ENCODE measurements at places on chromosomes 5 and 9.

DNA sequence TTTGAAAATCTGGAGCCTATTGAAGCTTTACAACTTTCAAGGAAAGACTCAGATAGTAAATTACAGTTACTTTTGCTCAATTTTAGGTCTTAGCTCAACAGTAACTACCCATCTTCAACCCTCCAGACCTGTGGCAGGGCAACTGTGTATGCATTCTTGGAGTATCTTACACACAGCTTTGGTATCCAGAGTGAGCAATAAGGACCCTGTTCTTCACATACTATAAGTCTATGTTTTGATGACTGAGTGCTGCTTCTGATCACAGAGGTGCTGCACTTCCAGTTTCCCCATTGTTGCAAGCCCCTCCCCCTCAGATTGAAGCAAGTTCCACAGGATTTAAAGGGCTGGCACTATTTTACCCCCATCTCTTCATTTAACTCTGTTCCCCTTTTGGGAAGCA lies 737.4 kb upstream of the GRAMD2B start:
- no peak for DNase-seq

- no peak for DNase-seq
Observed at GRCh38 chr5:41722359-41722950, 147.8 kb downstream of the OXCT1 start.

DNA sequence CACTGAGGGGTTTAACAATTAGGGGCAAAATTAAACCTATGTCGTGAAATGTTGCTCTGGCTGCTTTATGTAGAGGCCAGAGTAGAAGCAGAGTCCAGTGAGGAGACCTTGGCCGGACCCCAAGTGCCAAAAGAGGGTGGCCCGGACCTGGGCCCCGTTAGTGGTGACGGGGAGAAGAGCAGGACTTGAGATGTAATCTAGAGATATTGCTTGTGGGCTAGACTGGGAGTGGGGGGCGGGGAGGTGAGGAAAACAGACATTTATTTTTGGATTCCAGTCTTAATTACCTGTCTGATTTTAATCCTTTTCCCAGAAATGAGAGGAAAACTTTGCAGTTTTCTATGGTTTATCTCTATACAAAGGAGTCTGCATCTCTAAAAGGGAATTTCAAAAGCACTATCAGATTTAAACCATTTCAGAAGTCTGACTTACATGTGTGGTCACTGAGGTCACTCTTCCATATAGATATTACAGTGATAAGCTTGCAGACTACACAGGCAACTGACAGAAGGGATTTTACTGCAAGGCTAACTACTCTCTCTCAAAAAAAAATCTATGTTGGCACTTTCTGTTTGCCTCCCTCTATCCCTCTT lies 108.1 kb downstream of the MED27 start:
- DNase-seq, result no peak

GRCh38 chr5:142798099-142798770 lies 28.1 kb downstream of the ARHGAP26 start:
- DNase-seq, result peak; percentile 15

GRCh38 chr5:64347309-64347708 lies 158.5 kb upstream of the RGS7BP start:
- DNase-seq, result no peak

GRCh38 chr5:1765141-1765879 lies 34.3 kb downstream of the MRPL36 start:
- no peak for DNase-seq

GRCh38 chr5:14744296-14745187 lies 80.0 kb downstream of the OTULIN start:
- no peak for DNase-seq

GRCh38 chr9:124218438-124218982 lies 39.2 kb upstream of the NEK6 start:
- DNase-seq, result peak; percentile 67

- DNase-seq, result no peak
Observed at GRCh38 chr5:39928709-39929108, 503.9 kb upstream of the DAB2 start.

DNA sequence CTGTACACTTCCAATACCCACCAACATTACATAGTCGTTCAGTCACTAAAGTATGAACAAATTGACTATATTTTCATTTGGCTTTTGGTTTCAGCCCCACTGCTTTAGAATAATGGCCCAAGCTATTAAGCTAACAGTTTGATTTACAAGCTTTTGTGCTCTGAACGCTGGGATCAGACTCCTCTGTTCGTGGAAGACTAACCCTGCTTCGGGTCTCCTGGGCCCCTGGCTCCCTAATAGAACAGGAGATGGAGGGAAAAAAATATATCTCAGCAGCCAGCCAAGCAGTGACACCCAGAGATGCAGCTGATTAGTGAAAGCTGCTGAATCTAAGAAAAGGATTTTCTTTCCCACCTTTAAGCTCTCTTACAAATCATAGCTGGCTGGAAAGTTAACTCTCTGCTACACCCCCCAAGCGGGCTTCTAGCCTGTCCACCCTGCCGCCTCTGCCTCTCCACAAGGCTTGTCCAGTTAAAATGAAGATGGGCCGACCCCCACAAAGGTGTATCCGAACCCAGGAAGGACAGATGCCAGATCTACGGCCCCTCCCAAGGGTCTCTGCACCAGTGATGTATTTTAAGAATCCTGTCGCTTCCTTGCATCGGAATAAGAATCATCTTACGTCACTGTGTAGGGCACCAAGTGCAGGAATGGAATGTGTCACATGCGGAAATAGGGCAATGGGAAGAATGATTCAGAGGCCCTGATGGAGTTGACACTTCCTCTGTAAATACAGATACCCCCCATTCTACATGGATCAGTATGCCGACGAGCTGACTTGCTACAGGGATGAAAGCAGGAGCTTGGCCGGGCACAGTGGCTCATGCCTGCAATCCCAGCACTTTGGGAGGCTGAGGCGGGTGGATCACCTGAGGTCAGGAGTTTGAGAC lies 33.4 kb upstream of the BARHL1 start:
- no peak for DNase-seq

GRCh38 chr9:32581512-32582143 lies 8.7 kb upstream of the NDUFB6 start:
- DNase-seq, result peak; percentile 26

GRCh38 chr5:108148715-108149139 lies 233.2 kb downstream of the FBXL17 start:
- DNase-seq, result no peak

- DNase-seq, result no peak
Observed at GRCh38 chr5:150556859-150557508, 49.1 kb downstream of the NDST1 start.

DNA sequence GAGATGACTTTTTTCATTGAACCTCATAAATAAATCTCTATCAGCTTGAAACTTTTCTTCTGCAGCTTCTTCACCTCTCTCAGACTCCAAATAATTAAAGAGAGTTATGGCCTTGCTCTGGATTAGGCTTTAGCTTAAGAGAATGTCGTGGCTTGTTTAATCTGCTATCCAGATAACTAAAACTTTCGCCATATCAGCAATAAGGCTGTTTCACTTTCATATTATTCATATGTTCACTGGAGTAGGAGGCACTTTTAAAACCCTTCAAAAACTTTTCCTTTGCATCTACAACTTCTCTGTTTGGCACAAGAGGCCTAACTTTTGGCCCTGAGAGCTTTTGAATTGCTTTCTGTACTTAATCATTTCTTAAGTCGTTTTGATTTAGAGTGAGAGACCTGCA lies 386.9 kb upstream of the FAM174A start:
- no peak for DNase-seq

DNA sequence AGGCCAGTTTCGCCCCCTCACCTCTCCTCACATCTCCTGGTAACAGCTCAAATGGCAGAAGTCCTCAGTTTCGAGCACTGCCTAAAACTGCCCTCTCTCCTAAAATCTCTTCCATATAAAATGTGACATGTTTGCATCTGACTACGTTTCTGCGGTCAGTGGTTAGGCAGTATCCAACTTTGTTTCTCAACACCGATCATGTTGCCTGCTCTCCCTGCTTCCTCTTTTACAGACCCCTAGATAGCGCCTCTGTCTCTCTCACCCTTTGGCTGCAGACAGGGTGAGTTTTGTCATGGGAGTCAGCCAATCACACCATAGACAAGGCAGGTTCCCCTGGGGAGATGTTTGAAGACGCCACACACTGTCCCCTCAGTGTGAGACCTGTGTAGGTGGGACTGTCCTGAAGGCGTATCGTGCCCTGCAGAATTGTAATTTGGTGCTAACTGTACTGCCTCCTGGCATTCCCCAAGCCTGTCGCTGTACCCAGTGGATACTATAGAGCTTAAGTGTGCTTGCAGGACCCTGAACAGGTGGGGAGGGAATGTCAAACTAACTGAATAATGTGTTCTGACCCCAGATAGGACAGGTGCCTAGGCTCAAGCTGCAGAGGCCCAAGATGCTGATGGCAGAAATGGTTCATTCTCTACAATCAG lies 1.1 kb downstream of the HEXB start:
- peak; percentile 11 for DNase-seq

DNA sequence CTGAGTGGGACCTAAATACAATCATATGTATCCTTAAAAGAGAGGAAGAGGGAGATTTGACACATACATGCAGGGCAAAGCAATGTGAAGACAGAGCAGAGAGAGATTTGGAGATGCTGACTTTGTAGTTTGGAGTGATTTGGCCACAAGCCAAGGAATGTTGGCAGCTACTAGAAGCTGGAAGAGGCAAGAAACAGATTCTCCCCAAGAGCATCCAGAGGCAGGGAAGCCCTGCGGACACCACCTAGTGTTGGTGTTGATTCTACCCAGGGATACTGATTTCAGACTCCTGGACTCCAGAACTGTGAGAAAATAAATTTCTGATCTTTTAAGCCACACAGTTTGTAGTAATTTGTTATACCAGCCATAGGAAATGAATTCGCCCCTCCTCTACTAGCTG lies 64.9 kb upstream of the OSMR start:
- DNase-seq, result no peak

DNA sequence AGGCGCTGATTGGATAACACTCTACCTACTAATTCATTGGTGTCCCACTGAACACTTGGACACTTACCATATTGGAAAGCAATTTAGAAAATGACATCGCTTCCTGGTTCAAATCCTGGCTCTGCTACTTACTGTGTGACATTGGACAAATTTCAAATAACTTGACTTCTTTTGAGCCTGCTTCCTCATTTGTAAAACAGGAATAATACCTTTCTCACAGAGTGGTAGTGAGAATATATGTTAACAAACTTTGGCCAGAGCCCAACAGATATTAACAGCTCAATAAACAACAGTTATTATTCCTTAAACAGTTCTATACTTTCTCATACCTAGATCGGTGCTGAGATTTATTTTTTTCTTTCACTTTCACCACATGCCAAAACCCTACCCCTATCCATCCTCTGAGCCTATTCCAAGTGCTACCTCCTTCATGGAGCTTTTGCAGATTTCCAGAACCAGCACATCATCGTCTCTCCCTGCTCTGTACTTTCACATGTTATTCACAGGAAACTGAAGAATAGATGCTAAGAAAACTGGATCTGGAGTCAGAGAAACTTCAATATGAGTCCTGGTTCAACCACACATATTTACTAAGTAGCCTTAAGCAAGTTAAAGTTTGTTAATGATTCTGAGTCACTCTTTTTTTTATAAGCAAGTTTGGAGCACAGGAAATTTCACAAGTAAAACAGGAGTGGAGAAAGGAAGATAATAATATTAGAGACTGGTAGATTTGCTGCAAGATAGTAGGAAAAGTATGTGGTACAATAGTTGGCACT lies 92.3 kb downstream of the STRBP start:
- no peak for DNase-seq

DNA sequence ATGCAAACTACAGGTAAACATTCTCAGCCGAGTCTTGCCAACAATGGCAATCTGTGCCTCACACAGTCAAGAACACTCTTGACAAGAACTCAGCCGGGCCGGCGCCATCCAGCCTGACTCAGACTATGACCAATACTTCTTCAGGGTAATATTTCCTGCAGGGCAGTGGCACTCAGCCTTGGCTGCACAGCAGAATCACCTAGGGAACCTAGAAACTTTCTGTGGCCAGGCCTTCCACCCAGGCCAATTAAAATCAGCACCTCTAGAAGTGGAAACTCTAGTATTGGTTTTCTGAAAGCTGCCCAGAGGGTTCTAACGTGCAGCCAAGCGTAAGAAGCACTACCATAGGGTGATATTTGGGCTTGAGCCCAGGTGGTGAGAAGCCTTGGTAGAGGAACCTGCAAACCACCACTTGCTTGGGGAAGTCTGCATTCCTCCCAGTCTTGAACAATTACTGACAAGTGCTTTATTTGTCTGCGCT lies 120.6 kb downstream of the TTLL11 start:
- no peak for DNase-seq

- no peak for DNase-seq
Observed at GRCh38 chr5:102682101-102682647, 72.9 kb upstream of the PAM start.

GRCh38 chr9:121739971-121740370 lies 88.5 kb downstream of the DAB2IP start:
- DNase-seq, result no peak

DNA sequence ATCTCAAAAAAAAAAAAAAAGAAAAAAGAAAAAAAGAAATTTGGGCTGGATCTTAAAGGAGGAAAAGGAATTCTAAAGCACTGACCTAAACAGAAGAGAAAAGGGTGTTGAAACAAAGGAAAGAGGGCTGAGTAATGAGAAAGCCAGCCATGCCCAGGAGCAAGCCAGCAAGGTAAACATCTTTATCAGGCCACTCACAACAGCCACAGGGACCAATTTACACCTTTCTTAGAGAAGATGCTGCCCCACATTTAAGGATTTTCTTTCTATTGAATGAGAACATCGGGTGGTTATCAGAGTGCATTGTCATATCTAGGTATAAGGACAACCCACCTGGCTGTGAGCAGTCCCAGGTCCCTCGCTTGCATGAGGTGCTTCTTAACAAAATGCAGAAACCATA lies 16.6 kb downstream of the LHFPL2 start:
- no peak for DNase-seq

- DNase-seq, result peak; percentile 26
Observed at GRCh38 chr9:38362852-38363588, 29.5 kb upstream of the ALDH1B1 start.

- DNase-seq, result no peak
Observed at GRCh38 chr5:126515337-126515736, 79.7 kb downstream of the ALDH7A1 start.

DNA sequence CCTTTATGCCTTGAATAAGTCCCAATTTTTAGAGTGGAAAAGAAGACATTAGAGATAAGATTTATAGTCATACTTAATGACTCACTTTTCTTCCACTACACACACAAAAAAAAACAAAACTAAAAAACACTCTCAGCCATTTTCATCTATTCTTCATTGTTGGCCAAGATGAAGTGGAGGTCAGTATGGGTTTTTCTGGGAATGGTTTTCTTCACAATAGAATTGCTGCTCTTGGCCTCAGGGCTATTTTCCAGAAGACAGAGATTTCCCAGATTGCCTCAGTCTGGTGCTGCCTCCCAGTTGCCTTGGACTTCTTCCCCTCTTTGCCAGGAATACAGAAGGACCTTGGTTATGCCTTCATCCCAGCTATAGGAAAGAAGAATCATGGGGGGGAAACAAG lies 463.7 kb downstream of the TMEM232 start:
- DNase-seq, result no peak

- DNase-seq, result no peak
Observed at GRCh38 chr9:37417252-37417803, 5.2 kb upstream of the GRHPR start.

DNA sequence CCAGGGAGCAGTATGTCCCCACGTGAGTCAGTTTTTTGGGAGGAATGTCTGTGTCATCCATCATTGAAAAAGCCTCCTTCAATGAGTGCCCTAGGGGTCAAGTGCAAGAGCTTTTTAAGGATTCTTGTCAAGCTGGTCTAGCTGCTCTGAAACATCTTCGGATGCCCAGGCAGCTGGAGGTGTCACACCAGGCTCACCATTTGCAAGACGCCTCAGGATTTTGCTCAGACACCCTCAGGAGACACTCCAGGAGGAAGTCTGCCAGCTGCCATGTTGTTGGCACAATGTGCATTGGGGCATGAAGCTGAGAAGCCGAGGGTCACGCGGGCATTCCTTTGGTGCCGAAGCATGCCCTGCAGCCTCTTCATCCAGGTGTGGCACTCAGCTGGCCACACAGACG lies 111.1 kb upstream of the S1PR3 start:
- DNase-seq, result no peak
